ENCODE measurements at places on chromosomes 3 and 15.
A peak's percentile ranks its signal among the peaks of the same experiment; 100 is the strongest.

DNA sequence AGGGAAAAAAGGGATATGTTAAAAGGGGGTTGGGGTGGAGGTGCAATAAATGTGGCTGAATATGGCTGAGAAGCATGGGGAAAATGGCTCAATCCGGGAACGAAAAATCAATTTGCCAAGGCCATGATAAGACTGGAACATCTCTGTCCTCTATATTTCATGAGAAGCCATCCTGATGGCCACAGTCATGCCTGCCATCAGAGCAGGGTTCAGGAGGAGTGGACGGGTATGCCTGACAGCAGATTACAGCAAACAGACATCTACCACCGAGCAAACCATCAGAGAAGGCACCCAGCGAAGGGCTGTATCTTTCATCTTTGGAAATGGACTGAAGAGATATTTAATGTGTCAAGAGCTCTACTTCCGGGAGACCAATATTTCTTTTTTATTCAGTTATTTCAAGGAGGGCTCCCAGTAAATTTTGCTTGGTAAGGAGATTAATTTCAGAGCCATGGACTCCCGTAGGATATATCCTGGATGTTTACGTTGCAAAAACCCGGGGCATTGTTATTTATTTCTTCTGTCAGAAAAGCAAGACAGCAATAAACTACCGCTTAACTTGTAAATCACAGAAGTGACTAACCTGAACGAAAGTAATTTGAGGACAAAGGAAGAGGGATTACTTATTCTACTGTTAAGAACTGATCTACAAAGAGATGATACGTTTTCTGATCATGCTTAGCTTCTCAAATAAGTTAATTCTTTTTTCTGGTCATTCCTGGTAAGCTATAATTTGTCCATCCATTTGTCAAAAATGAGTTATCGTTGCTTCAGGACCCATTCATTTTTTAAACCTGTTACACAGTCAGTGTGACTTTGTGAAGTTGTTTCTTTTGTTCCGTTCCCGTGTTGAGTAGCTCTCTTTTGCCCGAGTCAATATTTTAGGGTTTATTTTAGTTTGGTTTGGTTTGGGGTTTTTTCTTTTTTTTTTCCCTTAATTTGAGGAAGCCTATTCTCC, 80.6 kb upstream of the CHD2 start:
- no peak for ATAC-seq

- ATAC-seq, result no peak
Measured at GRCh38 chr15:51108933-51109550, 14.3 kb upstream of the TNFAIP8L3 start.

DNA sequence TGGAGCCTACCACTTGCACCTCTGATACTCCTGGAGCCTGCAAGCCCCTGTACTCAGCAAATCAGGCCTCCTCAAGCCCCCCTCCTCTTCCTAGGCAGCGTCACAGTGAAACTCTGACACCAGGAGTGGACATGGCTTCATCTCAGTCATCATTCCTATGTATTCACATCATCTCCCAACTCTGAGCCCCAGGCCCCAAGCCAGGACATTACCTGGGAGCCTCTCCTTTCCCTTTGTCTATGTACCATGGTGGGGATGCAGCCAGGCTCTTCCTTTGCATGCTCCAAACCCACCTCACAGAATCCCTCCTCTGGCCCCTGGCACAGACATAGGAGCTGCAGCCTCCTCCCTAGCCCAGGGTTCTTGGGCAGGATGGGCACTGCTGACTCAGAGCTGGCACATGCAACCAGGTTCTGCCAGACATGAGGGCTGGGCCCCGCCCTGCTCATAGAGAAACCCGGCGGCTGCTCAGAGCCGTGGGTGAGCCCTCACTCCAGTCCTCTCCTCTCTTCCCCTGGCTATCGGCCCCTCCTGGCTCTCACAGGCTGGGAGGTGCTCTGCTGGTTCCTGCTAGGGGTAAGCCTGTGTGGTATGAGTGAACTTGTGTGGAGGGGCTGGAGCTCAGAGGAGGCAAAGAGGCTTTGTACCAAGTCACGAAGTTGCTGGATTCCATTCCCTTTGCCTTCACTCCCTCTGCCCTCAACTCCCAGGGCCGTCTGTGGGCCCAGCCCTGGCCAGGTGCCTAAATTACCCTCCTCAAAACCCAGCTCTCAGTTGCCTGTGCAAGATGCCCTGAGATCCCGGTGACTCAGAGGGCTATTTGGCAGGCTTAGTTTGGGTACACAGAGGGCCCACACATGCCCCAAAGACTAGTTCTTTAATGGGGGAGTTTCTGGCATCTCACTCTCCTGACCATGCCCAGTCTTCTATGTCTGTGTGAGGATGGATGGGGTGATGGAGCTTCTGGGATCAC, 1.9 kb upstream of the PLCD1 start:
- peak; percentile 86 for ATAC-seq

DNA sequence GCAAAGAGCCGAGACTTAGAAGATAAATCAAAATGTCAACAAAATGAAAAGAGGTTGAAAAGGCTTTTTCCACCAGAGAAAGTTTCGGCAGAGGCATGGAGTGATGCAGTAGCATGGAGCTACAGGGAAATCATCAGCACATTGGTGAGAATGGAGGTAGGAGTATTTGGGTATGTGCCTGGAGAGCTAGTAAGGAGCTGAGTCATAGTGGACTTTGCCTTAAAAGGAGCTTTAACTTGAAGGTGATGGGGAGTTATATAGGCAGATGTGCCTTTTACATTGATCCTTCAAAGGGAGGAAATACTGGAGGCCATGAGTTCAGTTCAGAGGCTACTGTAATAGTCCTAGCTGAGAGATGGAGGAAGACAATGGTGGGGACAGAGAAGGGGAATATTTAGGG, 44.3 kb downstream of the IL5RA start:
- peak; percentile 49 for ATAC-seq

DNA sequence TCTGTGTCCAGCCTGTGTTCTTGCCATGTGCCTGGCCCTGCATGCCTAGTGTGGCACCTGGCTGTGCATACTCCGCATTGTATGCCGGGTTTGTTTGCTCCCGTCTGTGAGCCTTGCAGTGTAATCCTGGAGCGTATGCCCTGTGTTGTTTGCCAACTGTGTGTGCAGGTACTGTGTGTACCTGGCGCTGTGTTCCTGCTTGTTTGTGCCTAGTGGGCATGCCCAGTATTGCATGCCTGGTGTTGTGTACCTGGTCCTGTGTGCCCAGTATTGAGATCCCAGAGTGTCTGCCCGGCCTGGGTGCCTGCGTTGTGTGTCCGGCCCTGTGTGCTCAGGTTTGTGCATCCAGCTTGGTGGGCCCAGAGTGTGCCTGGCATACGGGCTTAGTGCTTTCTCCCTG, 54.5 kb upstream of the CHRNA7 start:
- peak; percentile 49 for ATAC-seq

DNA sequence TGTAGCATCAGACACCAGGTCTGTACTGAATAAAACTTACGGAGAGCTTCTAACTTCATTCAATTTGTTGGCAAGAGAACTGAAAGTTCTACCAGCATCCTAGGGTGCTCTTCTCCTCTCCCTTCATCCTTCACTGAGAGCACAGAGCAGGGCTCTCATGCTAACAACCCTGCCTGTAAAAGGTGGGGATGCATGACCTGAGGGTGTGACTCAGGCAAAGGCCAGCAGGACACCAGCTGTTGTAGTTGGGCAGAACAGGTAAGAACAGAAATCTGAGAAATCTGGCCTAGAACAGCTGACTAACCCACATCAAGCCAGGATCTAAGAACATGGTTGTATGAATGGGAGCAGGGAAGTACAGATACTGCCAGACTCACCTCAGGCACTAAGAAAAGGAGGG, 64.2 kb downstream of the MYLK start:
- no peak for ATAC-seq

DNA sequence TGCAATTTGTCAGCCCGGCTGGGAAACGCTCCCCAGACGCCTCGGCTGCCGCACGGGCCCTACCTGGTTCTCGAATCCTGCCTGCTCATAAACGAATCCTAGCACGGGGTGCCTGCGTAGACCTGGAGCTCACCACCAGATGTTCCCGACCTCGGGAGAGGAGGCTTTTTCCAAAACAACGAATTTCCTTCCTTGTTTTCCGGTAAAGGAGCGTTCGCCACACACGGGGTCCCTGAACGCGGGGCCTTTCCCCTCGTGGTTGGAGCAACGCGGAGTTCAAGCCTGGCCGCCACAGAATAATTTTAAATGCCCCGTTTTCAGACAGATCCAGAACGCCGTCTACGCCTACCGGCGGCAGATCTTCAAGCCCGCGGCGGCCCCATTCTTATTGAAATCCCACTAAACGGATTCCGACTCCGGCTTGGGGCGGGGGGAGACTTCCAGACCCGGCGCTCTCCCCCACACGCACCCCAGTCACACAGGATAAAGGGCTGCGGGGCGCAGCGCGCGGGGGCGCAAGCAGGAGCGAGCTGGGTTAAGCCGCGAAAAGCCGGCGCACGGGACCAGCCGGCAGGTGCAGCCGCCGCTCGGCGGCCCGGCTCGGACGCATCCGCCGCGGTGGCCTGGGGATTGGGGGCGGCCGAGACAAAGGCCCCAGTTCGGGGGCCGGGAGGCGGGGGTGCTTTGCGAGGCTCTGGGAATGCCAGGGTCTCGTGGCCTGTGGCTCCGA, 895 bp downstream of the GATA2 start:
- ATAC-seq, result no peak
